Brain pericyte (primary cell): ENCODE measurements at places on chromosomes 13 and 19.

GRCh38 chr19:48724796-48725753, 5.5 kb upstream of the MAMSTR start:
- peak; percentile 74 for DNase-seq

DNA sequence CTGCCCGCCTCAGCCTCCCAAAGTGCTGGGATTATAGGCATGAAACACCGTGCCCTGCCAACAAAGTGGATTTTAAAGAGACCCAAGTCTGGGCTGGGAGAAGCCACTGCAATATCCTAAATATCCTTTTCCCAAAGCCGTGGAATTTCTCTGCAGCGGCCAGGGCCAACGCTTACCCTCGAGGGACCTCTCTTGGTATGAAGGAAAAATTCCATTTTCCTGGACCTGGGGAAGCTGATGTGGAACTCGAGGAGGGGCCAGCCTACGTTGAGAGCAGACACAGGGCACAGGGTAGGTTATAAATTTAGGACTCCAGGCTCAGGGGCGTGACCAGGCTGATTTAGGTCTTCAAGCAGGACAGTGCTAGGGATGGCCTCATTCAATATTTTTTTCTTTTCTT, 17.7 kb upstream of the UPF1 start:
- no peak for DNase-seq

GRCh38 chr13:28410096-28410495, 84.8 kb downstream of the FLT1 start:
- no peak for DNase-seq

- no peak for DNase-seq
These were observed at the start of gene ZBTB7A for GRCh38 chr19:4066682-4067395. Gene ZBTB7A (minus strand): TSS chr19:4066899. CDS start chr19:4055232, 11,667 bp downstream.

GRCh38 chr19:18204394-18205199, 755 bp upstream of the RAB3A start:
- no peak for DNase-seq

- DNase-seq, result no peak
These were observed 32.9 kb downstream of the ZNF701 start for GRCh38 chr19:52602941-52603340.

DNA sequence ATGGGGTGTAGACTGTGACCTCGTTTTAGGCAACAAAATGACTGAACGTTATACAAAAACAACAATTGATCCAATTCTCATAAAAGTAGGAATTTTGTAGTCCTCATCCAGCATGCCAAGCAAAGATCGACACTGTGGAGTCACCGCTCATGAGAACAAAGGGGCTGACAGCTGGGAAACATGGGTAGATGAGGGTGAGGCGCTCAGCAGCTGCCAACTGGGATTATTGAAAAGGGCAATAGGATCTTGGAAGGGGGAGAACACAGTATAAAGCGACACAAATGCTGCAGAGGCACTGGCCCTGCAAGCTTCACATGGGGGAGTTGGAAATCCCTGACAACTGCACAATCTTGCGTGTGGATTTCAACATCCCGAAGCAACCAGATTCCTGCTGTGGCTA, 5.4 kb upstream of the ZNF765 start:
- DNase-seq, result no peak

DNA sequence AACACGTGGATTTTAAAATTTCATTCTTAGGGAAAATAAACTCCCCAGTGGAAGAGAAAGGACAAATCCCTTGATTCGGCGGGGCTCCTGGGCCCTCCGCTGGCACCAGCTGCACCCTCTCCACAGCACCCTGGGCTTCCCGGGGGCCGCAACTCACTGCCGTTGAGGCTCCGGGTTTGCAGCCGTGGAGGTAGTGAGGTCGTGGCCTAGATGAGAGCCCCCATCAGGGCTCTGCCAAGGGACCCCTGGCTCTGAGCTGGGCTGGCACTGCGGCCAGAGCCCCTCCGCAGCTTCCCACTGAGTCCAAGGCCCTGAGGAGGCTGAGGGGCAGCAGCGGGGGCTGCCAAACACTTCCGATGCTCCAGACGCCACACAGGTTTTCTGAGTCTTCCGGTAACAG, 133.7 kb upstream of the MCF2L start:
- DNase-seq, result no peak

DNA sequence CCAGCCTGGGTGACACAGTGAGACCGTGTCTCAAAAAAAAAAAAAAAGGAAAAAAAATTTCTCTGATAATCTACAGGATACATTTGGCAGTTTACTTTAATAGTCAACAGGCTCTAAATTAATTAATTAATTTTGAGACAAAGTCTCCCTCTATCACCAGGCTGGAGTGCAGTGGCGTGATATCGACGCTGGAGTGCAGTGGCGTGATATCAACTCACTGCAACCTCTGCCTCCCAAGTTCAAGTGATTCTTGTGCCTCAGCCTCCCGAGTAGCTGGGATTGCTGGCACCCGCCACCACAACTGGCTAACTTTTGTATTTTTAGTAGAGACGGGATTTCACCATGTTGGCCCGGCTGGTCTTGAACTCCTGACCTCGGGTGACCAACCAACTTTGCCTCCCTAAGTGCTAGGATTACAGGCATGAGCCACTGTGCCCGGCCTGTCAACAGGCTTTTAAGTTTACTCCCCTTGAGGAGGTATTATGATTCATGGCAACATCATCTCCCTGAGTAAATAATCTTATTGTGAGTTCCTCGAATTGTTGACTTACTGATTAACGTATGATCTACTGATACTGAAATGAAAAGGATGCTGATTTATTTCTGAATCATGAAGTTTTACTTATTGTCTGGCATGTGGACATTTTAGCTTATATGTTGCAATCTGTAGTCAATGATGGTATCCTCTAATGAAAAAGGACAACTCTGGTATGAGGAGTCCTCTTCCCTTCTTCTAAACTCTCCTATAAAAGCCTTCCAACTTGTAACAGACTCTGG, 21.3 kb upstream of the MTRF1 start:
- DNase-seq, result peak; percentile 10

DNA sequence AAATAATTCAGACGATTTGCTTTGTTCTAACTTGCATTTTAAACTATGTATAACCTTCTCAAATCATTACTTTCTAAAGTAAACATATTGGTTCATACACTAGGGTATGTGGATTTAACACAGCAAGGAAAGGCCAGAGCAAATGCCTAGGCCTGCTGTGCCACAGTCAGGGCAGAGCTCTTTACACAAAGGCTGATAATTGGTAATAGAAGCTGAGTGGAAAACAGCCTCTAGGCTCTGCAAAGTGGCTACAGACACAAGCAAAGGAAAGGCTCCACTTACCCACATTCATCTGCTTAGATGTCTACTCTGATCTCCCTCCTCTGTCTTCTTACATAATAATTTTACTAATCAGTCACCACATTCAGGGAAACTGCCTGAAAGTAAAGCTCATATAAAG, 382.9 kb downstream of the OLFM4 start:
- no peak for DNase-seq

DNA sequence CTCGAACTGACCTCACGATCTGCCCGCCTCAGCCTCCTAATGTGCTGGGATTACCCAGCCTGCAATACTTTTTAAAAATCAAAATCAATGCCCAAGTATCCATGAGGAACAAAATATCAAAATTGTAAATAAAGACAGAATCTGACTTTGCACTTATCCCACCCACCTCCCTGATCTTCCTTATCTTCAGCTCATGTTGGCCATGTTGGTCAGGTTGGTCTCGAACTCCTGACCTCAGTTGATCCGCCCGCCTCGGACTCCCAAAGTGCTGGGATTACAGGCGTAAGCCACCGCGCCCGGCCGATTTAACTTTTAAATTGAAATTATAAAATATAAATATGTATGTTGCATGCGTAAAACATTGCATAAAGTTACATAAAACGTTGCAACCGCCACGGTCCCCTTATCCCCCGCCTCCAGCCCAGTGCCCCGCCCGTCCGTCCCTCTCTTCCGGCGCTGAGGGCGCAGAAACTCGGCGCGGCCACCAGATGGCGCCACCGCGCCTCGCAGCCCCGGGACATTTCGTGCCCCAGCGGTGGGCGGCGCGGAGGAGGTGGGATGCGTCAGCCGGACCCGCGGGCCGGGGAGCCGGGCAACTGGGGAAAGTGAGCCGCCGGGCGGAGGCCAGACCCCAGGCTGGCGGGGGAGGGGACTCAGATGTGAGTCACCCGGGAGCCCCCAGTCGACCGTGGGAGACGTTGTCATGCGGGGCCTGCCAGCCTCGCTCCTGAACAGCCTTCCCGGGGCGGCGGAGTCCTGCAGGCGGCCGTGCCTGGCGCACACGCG, 1.5 kb upstream of the GADD45B start:
- peak; percentile 73 for DNase-seq

DNA sequence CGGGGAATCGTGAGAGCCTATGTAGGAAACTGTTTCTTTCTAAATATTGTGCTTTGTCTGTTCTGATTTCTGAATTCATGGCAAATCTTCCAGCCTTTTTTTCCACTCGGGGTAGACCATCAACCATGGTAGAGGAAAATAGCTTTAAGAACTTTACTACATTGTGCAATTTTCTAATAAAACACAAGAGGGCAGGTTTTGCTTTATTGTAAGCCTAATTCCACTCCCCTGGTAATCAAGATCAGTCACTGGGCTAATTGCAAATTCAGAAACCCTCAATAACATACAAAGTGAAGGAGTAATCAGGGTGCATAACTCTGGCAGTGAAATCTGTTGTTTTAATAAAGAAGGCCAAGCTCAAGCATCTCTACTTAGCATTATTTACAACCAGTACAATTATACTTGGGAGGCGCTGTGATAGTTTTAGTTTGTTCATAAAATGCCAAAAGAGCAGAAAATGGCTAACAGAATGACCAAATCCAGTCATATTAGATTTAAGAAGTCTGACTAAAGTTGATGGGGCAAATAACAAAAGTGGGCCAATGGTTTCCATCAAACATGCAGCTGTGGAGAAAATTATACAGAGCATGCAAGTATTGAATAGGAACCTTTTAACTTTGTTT, 43.8 kb downstream of the DCT start:
- DNase-seq, result peak; percentile 3

DNA sequence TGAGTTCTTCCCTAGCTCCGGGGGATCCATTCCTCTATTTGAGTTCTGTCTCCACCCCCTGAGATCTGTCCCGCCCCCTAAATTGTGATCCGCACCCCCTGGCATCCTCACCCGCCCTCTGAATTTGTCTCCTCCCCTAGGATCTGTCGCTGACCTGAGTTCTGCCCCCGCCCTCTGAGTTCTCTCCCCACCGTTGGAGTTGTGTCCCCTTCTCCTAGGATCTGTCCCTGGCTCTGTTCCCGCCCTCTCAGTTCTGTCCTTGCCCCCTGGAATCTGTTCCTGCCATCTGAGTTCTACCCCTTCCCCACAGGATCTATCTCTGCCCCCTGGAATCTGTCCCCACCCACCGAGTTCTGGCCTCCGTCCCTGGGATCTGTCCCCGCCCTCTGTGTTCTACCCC, 1.0 kb upstream of the SLC17A7 start:
- DNase-seq, result no peak

- no peak for DNase-seq
These were observed 17.6 kb downstream of the FBXO46 start for GRCh38 chr19:45713141-45713540.

- no peak for DNase-seq
These were observed 10.1 kb downstream of the LGALS7B start for GRCh38 chr19:38799104-38799503.

GRCh38 chr19:35845215-35846037, 6.9 kb downstream of the NPHS1 start:
- DNase-seq, result no peak

DNA sequence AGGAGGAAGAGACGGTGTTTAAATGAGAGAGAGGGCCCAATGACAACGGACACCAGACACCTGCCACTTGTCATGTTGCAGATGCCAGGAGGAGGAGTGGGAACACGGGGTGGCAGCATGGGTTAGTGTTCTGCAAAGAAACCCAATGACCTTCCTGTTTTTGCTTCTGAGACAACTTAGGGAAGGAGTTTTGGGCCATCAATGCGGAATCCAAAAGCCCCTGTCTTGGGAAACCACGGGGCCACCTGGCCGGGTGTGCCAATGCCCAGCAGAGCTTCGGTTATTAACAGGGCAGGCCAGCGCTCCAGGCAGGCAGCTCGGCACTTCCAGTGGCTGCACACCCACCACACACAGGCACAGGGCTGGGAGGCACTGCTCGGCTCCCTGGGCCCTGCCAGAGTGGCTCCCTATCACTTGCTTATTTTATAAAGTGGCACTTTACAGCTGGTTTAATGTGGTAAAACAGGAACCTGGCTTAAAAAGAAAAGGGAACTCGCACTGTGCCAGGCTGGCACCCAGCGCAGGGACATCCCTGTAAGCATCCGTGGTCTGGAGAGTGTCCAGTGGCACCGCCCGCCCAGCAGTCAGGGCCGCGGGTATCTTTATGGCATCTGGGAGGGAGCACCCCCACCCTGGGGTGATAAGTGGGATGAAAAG, 19.1 kb downstream of the ELL start:
- DNase-seq, result no peak

DNA sequence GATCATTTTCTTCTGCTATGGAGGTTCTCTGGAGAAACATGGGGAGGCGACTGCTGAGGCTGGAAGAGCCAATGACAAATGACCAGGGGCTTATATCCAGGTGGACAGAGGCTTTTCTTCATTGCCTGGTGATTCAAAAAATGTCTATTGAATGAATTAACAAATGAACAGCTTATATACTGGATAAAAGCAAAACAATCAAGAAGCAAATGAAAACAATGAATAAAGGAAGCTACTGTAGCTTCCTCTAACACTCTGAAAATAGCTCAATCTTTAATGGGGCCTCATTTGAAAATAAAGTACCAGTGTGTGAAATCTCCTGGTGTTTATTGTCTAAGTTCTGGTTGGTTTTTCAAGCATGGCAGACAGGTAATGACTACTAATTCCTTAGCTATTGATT, 167.5 kb upstream of the TMTC4 start:
- DNase-seq, result no peak

DNA sequence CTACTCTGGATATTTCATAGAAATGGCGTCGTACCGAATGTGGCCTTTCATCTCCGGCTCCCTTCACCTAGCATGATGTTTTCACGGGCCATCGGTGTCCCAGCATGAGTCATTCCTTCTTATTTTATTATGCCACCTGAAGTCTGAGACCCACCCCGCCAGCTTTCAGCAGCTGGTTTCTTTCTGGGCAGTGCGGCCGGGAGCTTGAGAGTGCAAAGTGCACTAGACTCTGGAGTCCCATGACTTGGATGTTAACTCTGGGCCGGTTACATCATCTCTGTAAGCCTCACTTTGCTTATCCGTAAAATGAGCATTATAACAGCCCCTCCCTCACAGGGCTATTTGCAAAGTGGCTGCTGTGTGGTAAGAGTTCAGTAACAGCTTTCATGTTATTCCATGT, 5.8 kb upstream of the KMT5C start:
- DNase-seq, result no peak

- no peak for DNase-seq
These were observed 406.2 kb downstream of the LIG4 start for GRCh38 chr13:107809125-107809524.

- DNase-seq, result no peak
These were observed 5.2 kb upstream of the TM6SF2 start for GRCh38 chr19:19278315-19278714.
